ENCODE measurements at places on chromosomes 5 and 9. TPM values are rescaled to one million over a fixed set of nuclear protein-coding genes. Genes with fewer than 3 reads are reported as not detected.

Gene FOXE1
- not detected for total RNA-seq

Gene PTGDS
- total RNA-seq, result 2.8 TPM

Gene STPG3
- not detected for total RNA-seq

Gene PCDHGB1
- total RNA-seq, result 1.6 TPM

Gene C5orf47
- not detected for total RNA-seq

Gene NUTM2F
- total RNA-seq, result not detected

Gene ST8SIA4
- 6.9 TPM for total RNA-seq

Measured in dermis lymphatic vessel endothelial cell (primary cell).